ENCODE measurements at places on chromosomes 12 and 14. TPM values are rescaled to one million over a fixed set of nuclear protein-coding genes. Genes with fewer than 3 reads are reported as not detected.

LRRIQ1 gene
- total RNA-seq = 0.89 TPM

DNA sequence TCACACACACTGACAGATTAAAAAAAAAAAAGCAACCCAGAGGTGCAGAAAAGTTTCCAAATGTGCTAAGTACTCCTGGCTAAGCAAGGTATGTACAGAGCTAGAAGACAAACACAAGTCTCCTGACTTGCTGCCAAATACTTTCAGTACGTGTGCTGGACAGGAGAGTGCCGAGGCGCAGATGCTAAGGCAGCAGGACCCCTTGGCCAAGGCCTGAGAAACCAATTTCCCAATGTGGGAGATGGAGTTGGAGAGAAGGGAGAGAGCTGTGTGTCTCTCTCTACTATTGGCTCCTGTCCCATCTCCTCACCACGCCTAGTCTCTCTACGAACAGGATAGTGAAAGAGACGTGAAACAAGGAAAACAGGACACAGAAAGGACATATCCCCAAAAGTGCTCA is 5.3 kb downstream of the SPRYD3 start:
- no peak for DNase-seq
- H3K36me3 ChIP-seq = peaks cover 36% of the 10 kb centered on the region
- H3K4me3 ChIP-seq = no peak overlapping the region
- H3K27ac ChIP-seq = no peak overlapping the region

DNA sequence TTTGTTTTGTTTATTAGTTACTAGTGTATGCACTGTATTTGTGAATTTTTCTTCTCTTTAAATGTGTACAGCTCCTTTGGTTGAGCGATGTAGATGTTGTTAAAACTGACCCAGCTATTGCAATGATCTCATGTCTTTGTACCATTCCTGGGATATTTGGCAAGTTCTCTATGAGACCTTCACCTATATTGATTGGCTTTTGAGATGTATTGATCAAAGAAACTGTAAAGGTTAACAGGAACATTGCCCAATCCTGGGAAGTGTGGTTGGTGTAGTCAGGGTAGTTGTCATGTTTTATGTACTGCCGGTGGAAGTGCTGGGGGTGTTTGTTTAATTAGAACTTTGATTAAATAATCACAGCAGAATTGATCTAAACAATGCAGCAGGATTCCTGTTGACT is 43.1 kb downstream of the ACSS3 start:
- H3K4me1 ChIP-seq = no peaks in the 10 kb centered on the region
- no peak for DNase-seq
- H3K36me3 ChIP-seq = no peaks in the 10 kb centered on the region
- H3K4me3 ChIP-seq = no peak overlapping the region
- no peak overlapping the region for H3K27ac ChIP-seq

MYF6 gene
- total RNA-seq = not detected

- DNase-seq = no peak
- H3K36me3 ChIP-seq = no peaks in the 10 kb centered on the region
- peaks cover 19% of the 10 kb centered on the region for H3K27me3 ChIP-seq
- no peaks in the 10 kb centered on the region for H3K4me1 ChIP-seq
- no peak overlapping the region for H3K4me3 ChIP-seq
These were observed 120.1 kb downstream of the SMOC1 start for GRCh38 chr14:69999261-69999674.

GRCh38 chr14:59771577-59771976 is 99.0 kb downstream of the RTN1 start:
- peaks cover 4% of the 10 kb centered on the region for H3K27me3 ChIP-seq
- H3K4me3 ChIP-seq = no peak overlapping the region
- no peak overlapping the region for H3K27ac ChIP-seq

DNA sequence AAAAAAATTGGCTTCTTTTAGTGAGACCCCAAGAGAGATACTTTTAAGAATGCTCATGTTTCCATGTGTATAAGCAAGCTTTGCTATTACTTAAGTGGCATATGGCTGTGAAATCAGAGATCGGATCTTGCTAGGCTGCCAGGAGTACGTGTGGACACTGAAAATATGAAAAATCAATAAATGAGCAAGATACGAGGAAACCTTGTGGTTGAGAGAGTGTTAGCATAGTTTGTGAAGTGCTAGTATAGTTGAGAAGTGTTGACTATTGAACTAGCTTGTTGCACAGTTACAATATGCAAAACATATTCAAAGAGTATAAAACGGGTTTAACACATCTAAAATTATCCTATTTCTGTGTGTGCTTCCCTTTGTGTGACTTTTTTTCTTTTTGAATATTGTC is 230.9 kb upstream of the NOVA1 start:
- H3K4me1 ChIP-seq = no peaks in the 10 kb centered on the region
- no peaks in the 10 kb centered on the region for H3K27me3 ChIP-seq
- DNase-seq = no peak

GRCh38 chr14:76900682-76901081 is 74.5 kb downstream of the LRRC74A start:
- H3K27me3 ChIP-seq = no peaks in the 10 kb centered on the region
- no peaks in the 10 kb centered on the region for H3K36me3 ChIP-seq
- no peak overlapping the region for H3K4me3 ChIP-seq
- no peak for DNase-seq
- H3K27ac ChIP-seq = no peak overlapping the region

DCP1B gene
- 13.8 TPM for total RNA-seq

DNA sequence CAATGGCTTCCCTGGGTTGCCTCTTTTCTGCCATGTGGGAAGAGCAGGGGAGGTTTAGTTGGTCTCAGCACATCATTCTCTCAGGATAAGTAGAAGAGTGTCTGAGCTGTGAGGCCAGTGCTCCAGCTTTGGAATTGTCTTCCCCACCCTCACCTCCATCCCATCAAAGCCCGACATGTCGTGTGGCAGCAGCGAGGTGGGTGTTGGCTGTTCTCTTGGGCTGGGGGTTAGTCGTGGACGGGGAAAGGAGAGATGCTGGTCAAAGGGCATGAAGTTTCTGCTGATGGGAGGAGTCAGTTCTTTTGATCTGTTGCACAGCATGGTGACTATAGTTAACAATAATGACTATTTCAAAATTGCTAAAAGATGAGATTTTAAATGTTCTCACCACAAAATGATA is 404.2 kb downstream of the TMEM121 start:
- H3K4me1 ChIP-seq = no peaks in the 10 kb centered on the region
- no peak for DNase-seq
- H3K27me3 ChIP-seq = 0 out of 2 replicates have a peak, but pooled peaks cover 16% of the 10 kb centered on the region
- no peak overlapping the region for H3K27ac ChIP-seq
- H3K4me3 ChIP-seq = no peak overlapping the region

CCDC88C gene
- total RNA-seq = 20.8 TPM

DNA sequence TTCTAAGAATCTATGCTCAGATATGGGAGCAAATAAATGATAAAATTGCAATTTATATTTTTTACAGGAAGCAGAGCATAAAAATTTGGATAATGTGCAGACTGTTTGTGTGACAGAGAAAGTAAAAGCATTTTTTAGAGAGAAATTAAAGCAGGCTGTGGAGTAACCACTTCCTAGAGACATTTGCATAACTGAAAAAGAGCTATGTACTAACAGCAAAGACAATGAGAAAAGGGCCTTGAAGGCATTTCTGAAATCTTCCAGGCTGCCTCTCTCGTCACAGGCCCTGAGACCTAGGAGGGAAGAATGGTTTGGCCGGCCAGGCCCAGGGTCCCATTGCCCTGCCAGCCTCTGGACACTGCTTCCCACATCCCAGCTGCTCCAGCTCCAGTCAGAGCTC is 247.2 kb downstream of the ALX1 start:
- no peaks in the 10 kb centered on the region for H3K27me3 ChIP-seq
- no peak overlapping the region for H3K4me3 ChIP-seq
- no peak for DNase-seq
- H3K4me1 ChIP-seq = no peaks in the 10 kb centered on the region

DNA sequence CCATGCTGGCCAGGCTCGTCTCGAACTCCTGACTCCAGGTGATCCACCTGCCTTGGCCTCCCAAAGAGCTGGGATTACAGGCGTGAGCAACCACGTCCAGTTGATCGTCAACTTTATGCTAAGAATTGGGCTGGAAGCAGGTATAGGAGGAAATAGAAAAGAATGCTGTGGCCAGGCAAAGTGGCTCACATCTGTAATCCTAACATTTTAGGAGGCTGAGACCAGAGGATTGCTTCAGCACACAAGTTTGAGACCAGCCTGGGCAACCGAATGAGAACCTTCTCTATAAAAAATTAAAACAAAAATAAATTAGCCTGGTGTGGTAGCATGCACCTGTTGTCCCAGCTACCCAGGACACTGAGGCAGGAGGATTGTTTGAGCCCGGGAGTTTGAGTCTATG is 37.1 kb upstream of the SNX6 start:
- DNase-seq = no peak
- no peak overlapping the region for H3K27ac ChIP-seq
- no peaks in the 10 kb centered on the region for H3K27me3 ChIP-seq
- H3K4me3 ChIP-seq = no peak overlapping the region
- no peaks in the 10 kb centered on the region for H3K36me3 ChIP-seq

Data from HCT116 (cell line).